ENCODE measurements at places on chromosomes 6 and 20.

- no peak for DNase-seq
These were observed 1.8 kb downstream of the ZBTB12 start for GRCh38 chr6:31899882-31900722.

GRCh38 chr20:12093057-12093796, 175.5 kb downstream of the BTBD3 start:
- no peak for DNase-seq

DNA sequence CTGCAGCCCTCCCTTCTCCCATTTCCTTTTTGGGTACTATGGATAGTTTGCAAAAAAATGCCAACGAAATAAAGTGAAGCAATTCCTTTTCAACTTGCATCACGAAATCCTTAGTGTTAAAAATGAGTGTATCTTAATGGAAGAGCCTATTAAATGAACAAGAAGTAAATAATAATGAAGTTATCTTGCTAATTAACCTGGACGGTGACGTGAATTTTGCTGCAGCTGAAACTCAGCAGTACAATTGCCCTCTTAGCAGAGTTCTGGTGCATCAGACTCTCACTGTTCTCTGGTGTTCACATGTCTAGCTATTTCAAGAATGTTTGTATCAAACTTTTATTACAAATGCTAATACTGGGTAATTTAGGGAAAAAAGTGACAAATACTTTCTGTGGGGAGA, 119.7 kb upstream of the HDAC2 start:
- DNase-seq: no peak

- DNase-seq: peak; percentile 54
These were observed 22.4 kb downstream of the TMC2 start for GRCh38 chr20:2558581-2559278.

- DNase-seq: no peak
These were observed 32.0 kb downstream of the KIF16B start for GRCh38 chr20:16541226-16541625.

DNA sequence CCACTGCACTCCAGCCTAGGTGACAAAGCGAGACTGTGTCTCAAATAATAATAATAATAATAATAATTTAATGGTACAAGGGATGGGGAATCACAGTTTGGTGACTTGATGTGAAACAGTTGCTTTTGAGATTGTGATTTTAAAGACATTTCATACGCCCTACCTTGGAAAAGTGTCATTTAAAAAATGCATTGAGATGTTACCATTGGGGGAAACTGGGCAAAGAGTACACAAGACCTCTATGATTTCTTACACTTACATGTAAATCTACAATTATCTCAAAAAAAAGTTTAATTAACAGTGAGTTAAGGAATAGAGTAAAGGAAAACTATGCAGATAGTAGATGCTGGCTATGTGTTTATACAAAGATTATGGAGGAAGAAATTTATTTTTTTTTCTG, 22.3 kb downstream of the ADTRP start:
- DNase-seq: no peak

DNA sequence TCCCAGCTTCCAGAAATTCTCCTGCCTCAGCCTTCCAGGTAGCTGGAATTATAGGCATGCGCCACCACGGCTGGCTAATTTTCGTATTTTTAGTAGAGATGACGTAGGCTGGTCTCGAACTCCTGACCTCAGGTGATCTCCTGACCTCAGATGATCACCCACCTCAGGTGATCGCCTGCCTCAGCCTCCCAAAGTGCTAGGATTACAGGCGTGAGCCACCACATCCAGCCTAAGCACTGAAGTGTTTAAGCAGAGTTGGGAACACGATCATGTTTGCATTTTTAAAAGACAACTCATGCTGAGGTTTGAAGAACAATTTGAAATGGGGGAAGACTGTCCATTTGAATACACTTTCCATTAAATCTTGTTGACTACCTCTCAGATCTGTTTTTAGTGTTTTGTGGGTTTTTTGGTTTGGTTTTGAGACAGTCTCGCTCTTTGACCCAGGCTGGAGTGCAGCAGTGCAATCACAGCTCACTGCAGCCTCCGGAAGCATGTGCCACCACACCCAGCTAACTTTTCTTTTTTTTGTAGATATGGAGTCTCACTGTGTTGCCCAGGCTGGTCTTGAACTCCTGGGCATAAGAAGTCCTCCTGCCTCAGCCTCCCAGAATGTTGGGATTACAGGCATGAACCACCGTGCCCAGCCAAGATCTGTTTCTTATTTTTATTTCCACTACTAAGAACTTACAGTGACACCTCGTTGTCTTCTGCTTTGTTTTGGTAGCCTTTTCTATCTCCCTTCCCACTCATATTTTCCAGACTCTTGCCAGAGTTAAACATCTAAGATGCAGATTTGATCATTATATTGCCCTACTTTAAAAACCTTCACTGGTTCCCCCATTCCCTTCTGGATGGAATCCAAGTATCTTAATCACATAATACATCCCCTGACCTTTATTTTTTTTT, 5.5 kb downstream of the CASP8AP2 start:
- no peak for DNase-seq

DNA sequence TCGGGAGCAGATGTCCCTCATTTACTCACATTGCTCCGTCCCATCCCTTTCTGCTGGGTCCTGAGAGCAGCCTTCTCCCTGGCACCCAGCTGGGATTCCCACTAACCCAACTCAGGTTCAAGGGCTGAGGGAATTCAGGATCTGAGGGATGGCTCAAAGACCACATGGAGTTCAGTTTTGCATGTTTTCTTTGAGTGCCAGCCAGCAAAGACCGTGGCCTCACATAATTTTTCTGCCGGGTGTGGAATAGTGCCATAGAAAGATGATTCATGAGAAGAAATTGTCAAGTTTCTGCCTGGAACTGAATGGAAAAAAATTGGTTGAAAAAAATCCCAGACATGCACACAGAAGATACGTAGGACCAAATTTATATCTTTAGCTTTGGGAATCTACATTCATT, 168.6 kb downstream of the CD83 start:
- DNase-seq: peak; percentile 33

- DNase-seq: no peak
These were observed 1.2 kb downstream of the CD93 start for GRCh38 chr20:23084845-23085365.

DNA sequence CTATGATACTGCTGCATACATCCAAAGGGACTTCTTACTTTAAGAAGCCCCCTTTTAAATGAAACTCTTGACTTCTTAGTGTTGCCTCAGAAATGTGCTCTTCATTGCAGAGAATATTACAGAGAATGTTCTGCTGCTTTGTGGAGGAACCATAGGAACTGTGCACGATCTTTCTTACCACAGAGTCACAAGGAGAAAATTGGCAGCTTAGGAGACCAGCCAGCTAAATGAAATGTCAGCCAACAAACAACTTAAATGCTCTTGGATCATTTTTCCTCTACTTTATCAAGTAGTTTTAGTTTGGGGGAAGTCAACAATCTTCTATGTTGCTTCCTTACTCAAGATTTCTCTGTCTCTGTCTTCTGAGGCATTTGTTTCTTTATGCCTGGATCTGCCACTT, 125.9 kb upstream of the MLIP start:
- no peak for DNase-seq

GRCh38 chr20:45055056-45055455, 45.9 kb downstream of the KCNS1 start:
- no peak for DNase-seq

DNA sequence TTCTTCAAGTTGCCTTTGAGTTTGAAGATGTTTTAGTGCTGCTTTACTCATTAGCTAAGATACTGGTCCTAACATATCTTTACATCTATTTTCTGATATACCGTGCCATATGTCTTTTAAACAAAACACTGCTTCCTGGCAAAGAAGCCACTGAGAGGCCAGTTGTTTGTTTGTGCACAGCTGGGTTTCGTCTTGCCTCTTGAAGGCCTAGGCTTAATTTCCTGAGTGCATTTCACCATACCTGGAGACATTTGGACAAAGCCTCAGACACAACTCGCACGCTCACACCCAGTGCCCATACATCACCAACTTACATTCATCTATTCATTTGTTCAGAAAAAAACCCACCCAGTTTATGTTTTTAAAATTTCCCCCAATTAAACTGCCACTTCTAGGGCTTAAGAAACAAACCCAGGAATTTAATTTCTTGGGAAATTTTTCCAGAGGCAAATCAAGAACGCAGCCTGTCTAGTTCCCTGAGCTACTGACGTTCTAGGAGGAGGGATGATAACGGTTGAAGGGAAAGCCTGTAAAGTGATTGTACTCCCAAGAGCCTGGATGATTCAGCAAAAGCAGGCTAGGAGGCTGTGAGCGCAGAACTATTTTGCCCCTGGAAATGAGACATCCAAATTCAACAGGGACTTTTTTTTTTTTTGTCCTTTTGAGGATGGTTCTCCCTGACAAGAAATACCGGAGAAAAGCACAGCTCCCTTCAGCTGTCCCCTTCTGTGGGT, 77.7 kb downstream of the OLIG3 start:
- DNase-seq: no peak

- no peak for DNase-seq
These were observed 272.7 kb upstream of the PLCB4 start for GRCh38 chr20:8796088-8796660.

DNA sequence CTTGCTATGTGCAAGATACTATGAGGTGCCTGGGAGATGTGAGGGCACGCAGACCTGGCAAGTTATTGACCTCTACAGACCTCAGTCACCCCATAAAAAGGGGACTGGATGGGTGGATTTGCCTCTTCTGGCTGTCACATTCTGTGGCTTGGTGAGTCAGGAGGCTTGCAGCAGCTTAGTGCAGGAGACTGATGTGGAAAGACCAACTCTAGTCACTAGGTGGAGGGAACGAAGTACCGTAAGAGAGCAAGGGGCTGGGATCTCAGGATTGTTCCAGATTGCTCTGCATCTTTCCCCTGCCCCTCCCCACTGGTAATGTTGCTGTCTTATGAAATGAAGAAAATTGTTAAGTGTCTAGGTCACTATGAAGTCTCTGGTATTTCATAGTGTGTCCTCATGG, 3.3 kb downstream of the MAPRE1 start:
- DNase-seq: no peak

DNA sequence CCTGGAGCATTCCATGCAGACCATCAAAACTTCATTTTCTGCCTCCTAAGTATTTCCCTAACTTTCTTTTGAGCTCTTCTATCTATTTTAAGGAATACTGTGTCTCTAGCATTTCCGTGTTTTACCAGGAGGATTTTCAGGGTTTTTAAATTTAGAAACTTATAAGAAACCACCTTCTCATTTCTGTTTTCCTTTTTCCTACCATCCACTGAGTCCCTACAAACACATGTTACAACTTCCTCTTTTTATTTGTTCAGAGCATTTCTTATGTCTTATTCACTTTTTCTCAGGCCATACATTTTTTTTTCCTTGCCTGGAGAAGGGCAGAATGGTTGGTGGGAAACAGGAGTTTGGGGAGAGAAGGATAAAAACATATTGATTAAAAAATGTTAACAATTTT, 130.0 kb upstream of the BMP5 start:
- DNase-seq: no peak

GRCh38 chr20:47927385-47927851, 142.1 kb upstream of the SULF2 start:
- DNase-seq: no peak

- no peak for DNase-seq
These were observed 80.7 kb downstream of the SYTL3 start for GRCh38 chr6:158730541-158730907.

DNA sequence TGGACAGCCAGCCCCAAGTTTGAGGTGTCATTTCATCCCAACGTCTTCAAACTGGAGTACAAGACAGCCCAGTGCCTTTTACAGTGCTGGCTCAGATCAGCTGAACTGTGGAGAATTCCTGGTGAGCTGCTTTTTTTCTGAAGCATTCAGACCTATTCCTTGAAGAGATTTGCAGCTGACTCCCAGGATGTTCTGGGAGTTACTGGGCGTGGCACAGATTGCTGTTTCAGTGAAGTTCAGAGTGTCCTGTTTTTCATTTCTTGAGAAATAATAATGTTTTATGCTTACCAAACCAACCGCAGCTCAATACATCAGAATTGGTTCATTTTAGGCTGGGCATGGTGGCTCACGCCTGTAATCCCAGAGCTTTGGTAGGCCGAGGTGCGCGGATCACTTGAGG, 33.4 kb upstream of the SRPK1 start:
- DNase-seq: no peak

DNA sequence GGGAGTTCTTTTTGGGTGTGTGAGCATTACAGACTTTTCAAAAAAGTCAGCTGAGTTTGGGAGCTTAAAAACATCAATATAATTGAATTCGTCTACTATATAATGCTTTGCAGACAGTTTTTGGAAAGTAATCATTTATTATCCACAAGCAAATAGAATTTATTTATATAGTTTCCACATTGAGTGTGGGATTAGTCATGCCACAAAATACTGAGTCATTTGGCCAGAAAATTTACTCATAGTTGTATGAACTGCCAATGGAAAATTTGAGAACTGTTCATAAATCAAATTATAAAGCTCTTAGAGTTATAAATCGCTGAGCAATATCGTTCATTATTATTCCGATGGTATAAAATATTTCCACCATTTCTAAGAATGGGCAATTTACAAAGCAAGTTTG, 5.0 kb downstream of the BEND6 start:
- no peak for DNase-seq

DNA sequence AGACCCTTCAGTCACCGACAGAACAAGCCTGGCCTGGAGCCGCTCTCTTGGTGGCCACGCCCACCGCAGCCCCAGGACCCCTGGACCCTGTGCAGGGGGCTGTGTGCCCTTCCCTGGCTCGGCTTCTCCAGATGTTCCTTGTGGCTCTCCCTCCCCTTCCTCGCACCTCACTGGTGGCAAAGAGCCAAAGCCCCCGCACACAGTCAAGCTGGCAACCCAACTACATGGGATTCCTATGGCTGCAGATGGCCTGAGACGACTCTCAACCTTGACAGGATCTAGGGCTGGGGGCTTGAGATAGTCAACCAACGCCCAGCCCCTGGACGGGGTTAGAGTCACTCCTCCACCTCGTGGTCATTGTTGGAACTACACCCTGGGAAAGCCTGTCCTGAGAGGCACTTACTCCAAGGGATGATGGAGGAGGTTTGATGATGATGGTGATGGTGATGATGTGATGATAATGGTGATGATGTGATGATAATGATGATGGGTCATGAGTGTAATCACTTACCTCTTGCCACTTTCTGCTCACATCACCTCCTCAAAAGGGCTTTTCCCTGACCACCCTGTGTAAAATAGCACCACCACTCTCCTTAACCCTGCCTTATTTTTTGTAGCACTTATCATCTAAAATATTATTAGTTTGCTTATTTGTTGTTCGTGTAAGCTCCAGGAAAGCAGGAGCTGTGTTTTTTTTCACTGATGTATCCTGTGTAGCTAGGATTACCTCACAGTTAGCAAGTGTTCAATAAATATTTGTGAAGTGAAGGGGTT, 278.4 kb downstream of the LRFN2 start:
- peak; percentile 88 for DNase-seq

DNA sequence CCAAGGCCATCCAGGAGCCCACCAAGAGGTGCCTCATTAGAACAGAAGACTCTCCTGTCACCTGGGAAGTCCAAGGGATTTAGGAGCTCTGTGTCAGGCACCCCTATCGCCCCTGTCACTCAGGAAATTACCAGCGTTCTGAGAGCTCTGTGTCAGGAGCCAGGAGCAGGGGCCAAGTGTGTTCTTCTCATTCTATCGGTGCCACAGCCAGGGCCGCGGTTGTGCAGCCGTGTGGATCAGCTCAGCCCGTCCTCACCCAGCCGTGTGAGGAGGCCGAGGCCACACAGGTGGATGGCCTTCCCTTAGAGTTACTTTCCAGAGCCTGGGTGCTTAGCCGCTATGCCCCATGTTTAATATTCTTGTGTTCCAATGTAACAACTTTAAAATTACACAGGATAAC, 9.8 kb downstream of the MTG2 start:
- DNase-seq: no peak

Data from iPS-NIHi11 (cell line).